ENCODE measurements at places on chromosomes 12 and 14. TPM values are rescaled to one million over a fixed set of nuclear protein-coding genes. Genes with fewer than 3 reads are reported as not detected.

The RBMS2 gene
- 39.8 TPM for total RNA-seq

The GPR132 gene
- total RNA-seq: 4.6 TPM

The FAIM2 gene
- total RNA-seq: 0.33 TPM

The RERG gene
- total RNA-seq: 13.2 TPM

The TSHR gene
- 593 TPM for total RNA-seq

The POMT2 gene
- total RNA-seq: 19.1 TPM

The ASB2 gene
- total RNA-seq: not detected

The CD163L1 gene
- total RNA-seq: 1.8 TPM

The BAZ2A gene
- total RNA-seq: 86.3 TPM

The FLRT2 gene
- 38.9 TPM for total RNA-seq

The ADAMTS20 gene
- 0.11 TPM for total RNA-seq

The C1RL gene
- 153 TPM for total RNA-seq

GRCh38 chr12:24931666-24932405, 17.1 kb downstream of the BCAT1 start:
- H3K4me1 ChIP-seq: no peaks in the 10 kb centered on the region
- no peaks in the 10 kb centered on the region for H3K27me3 ChIP-seq
- DNase-seq: no peak

DNA sequence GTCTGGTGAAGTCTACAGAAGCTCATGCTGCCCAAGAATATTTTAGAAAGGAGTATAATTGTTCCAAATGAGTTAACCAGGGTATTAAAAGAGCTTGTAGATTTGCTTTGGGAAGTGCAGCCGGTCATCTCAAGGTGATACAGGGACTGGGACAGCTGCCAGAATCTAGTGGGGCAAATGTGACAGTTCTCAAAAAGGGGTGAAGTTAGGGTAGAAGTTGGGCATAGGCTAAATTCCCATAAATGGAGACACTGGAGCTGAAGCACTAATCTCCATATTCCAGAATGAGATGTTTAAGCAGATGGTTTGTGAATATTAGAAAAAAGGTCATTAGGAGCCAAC, 94.7 kb downstream of the ANO6 start:
- peak; percentile 5 for DNase-seq
- no peaks in the 10 kb centered on the region for H3K27me3 ChIP-seq
- no peak overlapping the region for H3K4me3 ChIP-seq

GRCh38 chr12:48187916-48188695, 4.7 kb downstream of the CCDC184 start:
- H3K4me1 ChIP-seq: peaks cover 12% of the 10 kb centered on the region
- H3K27me3 ChIP-seq: no peaks in the 10 kb centered on the region
- no peak overlapping the region for H3K4me3 ChIP-seq
- no peaks in the 10 kb centered on the region for H3K36me3 ChIP-seq
- no peak overlapping the region for H3K27ac ChIP-seq

- DNase-seq: no peak
- H3K27me3 ChIP-seq: no peaks in the 10 kb centered on the region
- H3K4me1 ChIP-seq: no peaks in the 10 kb centered on the region
- H3K27ac ChIP-seq: no peak overlapping the region
Observed at GRCh38 chr12:89742337-89743022, 33.8 kb upstream of the ATP2B1 start.

GRCh38 chr12:5723711-5724252, 221.3 kb downstream of the ANO2 start:
- H3K4me3 ChIP-seq: no peak overlapping the region
- H3K36me3 ChIP-seq: no peaks in the 10 kb centered on the region
- no peak overlapping the region for H3K27ac ChIP-seq

DNA sequence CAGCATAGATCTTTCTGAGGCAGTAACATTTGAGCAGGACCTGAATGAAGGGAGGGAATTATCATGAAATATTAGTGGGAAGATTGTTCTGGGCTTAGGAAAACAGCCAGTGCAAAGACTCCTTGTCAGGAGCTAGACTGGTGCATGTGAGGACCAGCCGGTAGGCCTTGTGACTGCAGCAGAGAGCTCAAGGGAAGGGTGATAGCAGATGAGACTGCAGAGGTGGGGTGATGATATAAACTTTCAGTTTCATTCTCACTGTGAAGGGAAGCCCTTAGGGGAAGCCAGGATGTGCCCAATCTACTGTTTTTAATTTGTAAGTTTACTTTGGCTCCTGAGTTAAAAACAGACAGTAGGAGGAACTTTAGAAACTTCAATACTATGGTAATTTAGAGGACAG, 12.4 kb downstream of the IL22 start:
- H3K4me3 ChIP-seq: no peak overlapping the region
- H3K27me3 ChIP-seq: no peaks in the 10 kb centered on the region
- H3K36me3 ChIP-seq: no peaks in the 10 kb centered on the region
- no peak overlapping the region for H3K27ac ChIP-seq
- DNase-seq: no peak

DNA sequence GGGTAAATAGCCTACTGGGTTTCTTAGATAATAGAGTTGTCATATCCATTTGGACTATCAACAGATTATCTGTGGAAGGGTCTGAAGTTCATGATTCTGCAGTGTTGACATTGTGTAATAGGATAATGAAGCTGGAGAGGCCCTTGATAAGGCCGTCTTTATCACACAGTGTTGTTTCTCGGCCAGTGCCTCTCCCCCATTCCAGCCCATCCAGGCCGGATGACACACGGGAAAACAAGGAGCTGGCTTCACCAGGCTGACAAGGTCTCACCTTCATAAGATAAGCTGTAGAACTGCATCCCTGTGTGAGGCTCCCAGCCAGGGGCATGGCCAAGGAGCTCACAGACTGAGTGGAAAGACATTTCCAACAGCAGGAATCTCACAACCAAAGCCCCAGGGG, 8.7 kb upstream of the EML1 start:
- no peaks in the 10 kb centered on the region for H3K27me3 ChIP-seq
- H3K4me3 ChIP-seq: no peak overlapping the region
- no peak for DNase-seq
- H3K27ac ChIP-seq: no peak overlapping the region
- no peaks in the 10 kb centered on the region for H3K36me3 ChIP-seq

- no peak overlapping the region for H3K4me3 ChIP-seq
- H3K27me3 ChIP-seq: no peaks in the 10 kb centered on the region
- peaks cover 23% of the 10 kb centered on the region for H3K4me1 ChIP-seq
- no peaks in the 10 kb centered on the region for H3K36me3 ChIP-seq
- DNase-seq: no peak
Observed at GRCh38 chr12:65953631-65954030, 129.3 kb downstream of the HMGA2 start.

DNA sequence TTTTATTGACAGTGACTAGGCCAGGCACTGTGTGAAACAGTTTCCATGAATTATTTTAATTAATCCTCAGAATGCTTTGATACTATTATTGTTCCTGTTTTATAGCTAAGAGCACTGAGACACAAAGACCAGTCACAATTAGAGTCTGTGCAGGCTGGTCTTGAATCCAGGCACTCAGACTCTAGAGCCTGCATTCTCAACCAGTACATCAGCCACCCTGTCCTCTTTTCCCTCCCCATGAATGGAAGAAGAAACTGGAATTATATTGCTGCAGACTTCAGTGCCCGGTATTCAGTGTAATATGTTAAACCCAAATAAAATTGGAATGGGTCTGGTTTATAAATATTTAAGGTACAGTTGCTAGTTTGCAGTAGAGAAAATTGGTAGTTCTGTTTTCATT, 303.0 kb upstream of the RGS6 start:
- H3K36me3 ChIP-seq: no peaks in the 10 kb centered on the region
- H3K4me3 ChIP-seq: no peak overlapping the region
- H3K4me1 ChIP-seq: no peaks in the 10 kb centered on the region
- H3K27ac ChIP-seq: no peak overlapping the region

- H3K27me3 ChIP-seq: no peaks in the 10 kb centered on the region
- no peak overlapping the region for H3K27ac ChIP-seq
- H3K4me3 ChIP-seq: no peak overlapping the region
- no peak for DNase-seq
Observed at GRCh38 chr12:89756585-89757398, 48.2 kb upstream of the ATP2B1 start.

DNA sequence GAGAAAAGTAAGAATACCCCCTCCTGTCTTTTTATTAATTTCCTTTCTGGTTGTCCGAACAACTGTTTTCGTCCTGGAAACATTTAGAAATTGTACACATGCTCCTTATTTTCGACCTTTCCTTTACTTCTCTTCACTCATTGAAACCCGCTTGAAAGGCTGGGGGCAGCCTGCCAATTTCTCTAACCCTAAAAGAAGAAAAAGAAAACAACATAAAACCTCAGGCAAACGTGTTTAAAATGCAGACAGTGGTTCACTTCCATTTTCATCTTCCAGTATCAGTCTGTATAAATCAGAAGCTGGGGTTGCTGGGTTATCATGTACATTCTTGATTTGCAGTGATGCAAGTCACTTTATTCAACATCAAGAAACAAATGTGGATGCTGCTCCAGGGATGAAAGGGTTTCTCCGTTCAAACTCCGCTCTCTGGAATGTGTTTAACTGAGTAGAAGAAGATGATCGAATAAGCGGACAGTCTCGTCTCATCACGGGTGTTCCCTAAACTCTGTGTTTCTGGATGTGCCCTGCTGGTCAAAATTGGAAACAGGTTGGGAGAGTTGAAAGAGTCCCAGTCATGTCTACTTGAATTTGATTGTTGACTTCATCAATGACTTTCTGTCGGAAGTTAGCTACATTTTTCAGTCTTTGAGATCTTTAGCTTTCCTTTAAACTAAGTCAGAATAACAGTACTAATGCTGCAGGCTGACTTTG, 1042.2 kb downstream of the BCL11B start:
- no peaks in the 10 kb centered on the region for H3K27me3 ChIP-seq
- H3K27ac ChIP-seq: no peak overlapping the region

- H3K27me3 ChIP-seq: no peaks in the 10 kb centered on the region
- no peak overlapping the region for H3K4me3 ChIP-seq
Observed at GRCh38 chr12:108821407-108822397, 35.7 kb downstream of the SSH1 start.

GRCh38 chr12:121062391-121063045, 23.5 kb upstream of the OASL start:
- H3K36me3 ChIP-seq: no peaks in the 10 kb centered on the region
- peaks cover 8% of the 10 kb centered on the region for H3K4me1 ChIP-seq
- no peaks in the 10 kb centered on the region for H3K27me3 ChIP-seq
- H3K27ac ChIP-seq: no peak overlapping the region

DNA sequence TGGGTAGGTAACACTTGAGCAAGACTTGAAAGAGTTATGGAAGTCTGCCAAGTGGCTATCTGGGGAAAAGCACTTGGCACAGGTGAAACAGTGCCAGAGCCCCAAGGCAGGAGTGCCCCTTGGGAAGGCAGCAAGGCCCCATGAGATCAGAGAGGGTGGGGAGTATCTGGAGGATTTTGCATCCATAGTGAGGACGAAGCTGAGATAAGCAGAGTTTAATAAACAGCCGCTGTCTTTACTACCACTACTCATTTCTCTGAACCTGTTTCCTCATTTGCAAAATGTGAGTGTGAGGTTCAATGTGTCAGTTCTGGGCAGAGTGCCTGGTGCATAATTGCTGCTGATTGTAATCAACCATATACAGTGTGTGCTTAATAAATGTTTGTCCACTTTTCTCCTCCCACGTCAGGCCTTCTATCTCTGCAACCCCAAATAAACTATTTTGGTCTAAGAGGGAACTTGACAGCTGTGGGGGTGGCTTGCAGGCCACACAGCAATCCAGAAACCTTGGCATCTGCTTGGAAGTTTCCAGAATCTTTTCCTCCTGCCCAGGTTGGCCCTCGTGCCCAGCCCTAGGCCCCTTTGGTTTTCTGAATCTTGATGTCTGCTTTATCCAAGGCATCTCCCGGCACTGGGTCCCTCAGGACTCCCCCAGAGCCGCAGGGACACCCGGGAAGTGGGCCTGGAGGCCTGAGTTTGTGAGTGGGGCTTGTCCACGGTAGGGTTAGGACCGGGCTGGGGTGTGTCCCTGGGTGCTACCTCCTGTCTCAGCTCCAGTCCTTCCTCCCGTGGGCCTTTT, 4.5 kb downstream of the ABCB9 start:
- peaks cover 22% of the 10 kb centered on the region for H3K4me1 ChIP-seq
- H3K36me3 ChIP-seq: no peaks in the 10 kb centered on the region
- H3K27ac ChIP-seq: peak overlapping the region; percentile 40
- no peak overlapping the region for H3K4me3 ChIP-seq
- peak; percentile 63 for DNase-seq

GRCh38 chr12:93126069-93126474, 197.0 kb upstream of the EEA1 start:
- DNase-seq: no peak
- no peak overlapping the region for H3K4me3 ChIP-seq
- H3K4me1 ChIP-seq: peaks cover 12% of the 10 kb centered on the region
- H3K27ac ChIP-seq: no peak overlapping the region
- no peaks in the 10 kb centered on the region for H3K36me3 ChIP-seq

GRCh38 chr12:56146492-56147460, 5.6 kb upstream of the MYL6B start:
- DNase-seq: no peak
- no peak overlapping the region for H3K4me3 ChIP-seq
- H3K27ac ChIP-seq: peak overlapping the region; percentile 16
- H3K4me1 ChIP-seq: peaks cover 24% of the 10 kb centered on the region
- H3K27me3 ChIP-seq: no peaks in the 10 kb centered on the region
- H3K36me3 ChIP-seq: peaks cover 16% of the 10 kb centered on the region

GRCh38 chr12:100799770-100800169, 5.2 kb downstream of the ANO4 start:
- no peak for DNase-seq
- H3K27ac ChIP-seq: no peak overlapping the region
- H3K27me3 ChIP-seq: no peaks in the 10 kb centered on the region
- H3K4me3 ChIP-seq: no peak overlapping the region
- H3K36me3 ChIP-seq: no peaks in the 10 kb centered on the region

DNA sequence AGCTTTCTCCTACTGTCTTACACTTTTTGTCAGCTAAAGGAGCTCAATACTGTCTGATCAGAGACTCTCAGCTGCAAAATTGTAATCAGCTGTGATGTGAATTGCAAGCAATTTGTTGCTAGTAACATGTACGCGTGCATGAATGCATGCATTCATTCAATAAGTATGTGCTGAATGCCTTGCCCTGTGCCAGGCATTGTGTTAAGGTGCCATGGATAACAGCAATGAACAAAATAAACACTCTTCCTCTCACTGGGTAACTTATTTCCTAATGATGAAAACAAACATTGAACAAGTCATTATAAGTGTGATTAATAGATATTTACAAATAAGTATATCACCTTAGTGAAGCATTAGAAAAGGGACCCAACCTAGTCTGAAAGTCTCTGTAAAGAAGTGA, 163.2 kb upstream of the ARID2 start:
- H3K4me1 ChIP-seq: no peaks in the 10 kb centered on the region
- no peak overlapping the region for H3K27ac ChIP-seq
- DNase-seq: no peak
- no peaks in the 10 kb centered on the region for H3K27me3 ChIP-seq
- no peak overlapping the region for H3K4me3 ChIP-seq
- no peaks in the 10 kb centered on the region for H3K36me3 ChIP-seq

GRCh38 chr12:117919479-117919878, 49.3 kb downstream of the KSR2 start:
- H3K27ac ChIP-seq: no peak overlapping the region
- DNase-seq: no peak
- H3K4me1 ChIP-seq: no peaks in the 10 kb centered on the region
- no peaks in the 10 kb centered on the region for H3K36me3 ChIP-seq
- H3K27me3 ChIP-seq: no peaks in the 10 kb centered on the region

GRCh38 chr12:121799156-121799841, 4.5 kb upstream of the SETD1B start:
- no peak overlapping the region for H3K4me3 ChIP-seq
- H3K27me3 ChIP-seq: no peaks in the 10 kb centered on the region
- H3K4me1 ChIP-seq: peaks cover 48% of the 10 kb centered on the region
- H3K27ac ChIP-seq: peak overlapping the region; percentile 100
- DNase-seq: peak; percentile 76

GRCh38 chr14:68502230-68502629, 290.6 kb downstream of the ZFP36L1 start:
- no peak overlapping the region for H3K4me3 ChIP-seq
- peak overlapping the region; percentile 83 for H3K27ac ChIP-seq
- H3K27me3 ChIP-seq: no peaks in the 10 kb centered on the region
- DNase-seq: no peak
- H3K36me3 ChIP-seq: no peaks in the 10 kb centered on the region

All from thyroid gland (tissue), 4 donors.